Frontal cortex (tissue), 4 donors: ENCODE measurements at places on chromosomes 7 and 10.

- no peak for DNase-seq
These were observed 37.7 kb downstream of the LRMDA start for GRCh38 chr10:75469006-75469616.

DNA sequence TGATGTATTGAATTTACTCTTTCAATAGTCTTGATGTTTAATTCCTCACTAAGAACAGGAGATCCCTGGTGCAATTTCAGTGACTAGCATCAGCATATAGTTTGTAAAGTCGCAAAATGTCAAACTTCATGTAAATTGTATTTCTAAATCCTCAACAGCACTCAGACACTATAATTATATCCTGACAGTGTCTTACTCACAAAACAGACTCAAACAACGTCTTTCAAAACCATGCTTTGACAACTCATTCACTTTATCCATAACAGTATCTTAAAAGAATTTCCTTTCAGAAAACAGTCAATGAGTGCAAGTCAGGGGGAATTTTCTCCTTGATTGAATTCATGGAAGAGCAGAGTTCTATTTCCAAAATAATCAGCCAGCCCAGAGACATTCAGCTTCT is 20.8 kb downstream of the BAMBI start:
- no peak for DNase-seq

- DNase-seq, result no peak
These were observed 156.0 kb downstream of the ZNF33B start for GRCh38 chr10:42482411-42482810.

GRCh38 chr10:10869592-10869991 is 148.1 kb upstream of the CELF2 start:
- no peak for DNase-seq

- no peak for DNase-seq
These were observed 116.9 kb upstream of the PCGF5 start for GRCh38 chr10:91103384-91104192.

GRCh38 chr7:26376175-26376917 is 84.7 kb downstream of the SNX10 start:
- DNase-seq, result peak; percentile 46

DNA sequence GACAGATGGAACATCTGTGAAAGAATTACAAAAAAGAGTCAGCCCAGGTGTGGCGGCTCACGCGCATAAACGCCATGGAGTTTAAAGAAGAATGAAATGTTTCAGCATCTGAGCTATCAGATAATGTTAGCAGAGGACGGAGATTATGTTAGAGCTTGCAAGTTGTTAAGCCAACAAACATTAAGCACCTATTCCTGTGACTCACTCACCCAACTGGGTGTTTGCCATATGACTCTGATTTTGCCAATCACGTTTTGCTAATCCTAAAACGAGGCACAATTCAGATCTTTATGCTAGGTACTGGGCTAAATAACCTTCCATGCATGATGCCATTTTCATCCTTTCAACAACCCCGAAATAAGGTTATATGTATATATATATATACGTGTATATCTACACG is 29.0 kb upstream of the CCNY start:
- no peak for DNase-seq

GRCh38 chr10:31774928-31775650 is 153.5 kb downstream of the ARHGAP12 start:
- DNase-seq, result no peak

GRCh38 chr7:15015545-15016314 is 113.2 kb upstream of the DGKB start:
- no peak for DNase-seq
